GM23248 (cell line): ENCODE measurements at places on chromosomes 6 and 20.
A peak's percentile ranks its signal among the peaks of the same experiment; 100 is the strongest.

DNA sequence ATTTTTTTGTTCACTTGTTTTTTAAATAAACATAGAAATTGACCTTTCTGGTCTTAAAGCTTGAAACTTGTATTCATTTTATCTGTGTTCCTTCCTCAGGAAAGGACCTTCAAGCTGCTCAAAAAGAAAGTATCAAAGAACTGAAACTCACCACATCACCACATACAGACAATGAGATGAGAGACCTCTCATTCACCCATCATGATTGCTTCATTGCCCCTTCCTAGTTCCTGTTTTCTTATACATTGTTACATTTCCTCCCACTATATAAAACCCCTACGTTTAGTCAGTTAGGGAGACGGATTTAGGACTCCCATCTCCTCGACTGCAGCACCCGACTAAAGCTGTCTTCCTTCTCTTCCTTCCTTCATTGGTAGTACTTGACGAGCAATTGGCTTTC, 180.5 kb upstream of the OPRM1 start:
- no peak for DNase-seq

- no peak for DNase-seq
Observed at GRCh38 chr20:1861996-1862662, 33.1 kb upstream of the SIRPA start.

GRCh38 chr6:128158496-128158895, 257.6 kb upstream of the THEMIS start:
- DNase-seq = no peak

GRCh38 chr20:34538671-34539123, 19.8 kb upstream of the MAP1LC3A start:
- peak; percentile 84 for DNase-seq

DNA sequence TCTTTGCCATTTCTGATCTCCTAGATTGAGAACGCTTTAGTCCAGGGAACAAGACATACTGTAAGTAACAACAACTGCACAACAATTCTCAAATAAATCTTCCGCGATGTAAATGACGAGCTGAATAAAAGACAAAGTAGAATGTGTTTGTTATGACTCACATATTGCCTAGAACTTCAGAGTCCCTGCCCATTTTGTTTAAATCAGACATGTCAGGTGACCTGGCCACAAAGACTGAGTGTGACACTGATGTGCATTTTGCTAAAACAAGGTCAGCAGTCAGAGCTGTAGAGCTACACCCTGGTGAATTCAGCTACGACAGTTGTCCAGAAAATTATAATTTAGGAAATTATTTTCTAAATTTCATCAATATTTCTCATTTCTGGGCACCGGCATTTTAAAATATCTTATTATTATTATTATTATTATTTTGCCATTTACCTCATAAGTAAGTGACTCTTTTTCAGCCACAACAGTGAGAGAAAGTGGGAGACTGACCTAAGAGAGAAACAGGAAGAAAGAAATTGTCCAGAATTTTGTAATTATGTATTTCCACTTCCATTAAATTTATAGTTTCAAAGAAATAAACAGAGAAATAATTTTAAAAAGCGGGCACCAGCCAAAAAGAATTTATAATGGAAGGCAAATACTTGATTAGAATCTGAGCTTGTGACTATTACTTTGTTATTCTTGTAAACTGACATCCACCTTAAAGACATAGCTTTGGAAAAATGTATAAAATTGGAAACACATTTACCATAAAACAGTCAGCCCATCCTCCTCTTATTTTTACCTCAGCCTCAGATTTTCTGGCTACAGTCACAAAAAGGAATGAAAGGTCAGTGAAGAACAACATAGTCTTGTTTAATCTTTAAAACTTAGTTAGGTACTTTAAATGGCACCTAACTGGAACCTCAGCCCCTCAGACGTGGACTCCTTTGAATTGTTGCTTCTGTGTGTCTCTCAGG, 157.0 kb upstream of the CITED2 start:
- DNase-seq = peak; percentile 58
